Stimulated activated CD4-positive, alpha-beta T cell treated with anti-CD3 and anti-CD28 coated beads, Interleukin-1b, Interleukin-23, amount 100 ng/mL, for 24 hours (primary cell): ENCODE measurements at places on chromosomes 2 and 18.

DNA sequence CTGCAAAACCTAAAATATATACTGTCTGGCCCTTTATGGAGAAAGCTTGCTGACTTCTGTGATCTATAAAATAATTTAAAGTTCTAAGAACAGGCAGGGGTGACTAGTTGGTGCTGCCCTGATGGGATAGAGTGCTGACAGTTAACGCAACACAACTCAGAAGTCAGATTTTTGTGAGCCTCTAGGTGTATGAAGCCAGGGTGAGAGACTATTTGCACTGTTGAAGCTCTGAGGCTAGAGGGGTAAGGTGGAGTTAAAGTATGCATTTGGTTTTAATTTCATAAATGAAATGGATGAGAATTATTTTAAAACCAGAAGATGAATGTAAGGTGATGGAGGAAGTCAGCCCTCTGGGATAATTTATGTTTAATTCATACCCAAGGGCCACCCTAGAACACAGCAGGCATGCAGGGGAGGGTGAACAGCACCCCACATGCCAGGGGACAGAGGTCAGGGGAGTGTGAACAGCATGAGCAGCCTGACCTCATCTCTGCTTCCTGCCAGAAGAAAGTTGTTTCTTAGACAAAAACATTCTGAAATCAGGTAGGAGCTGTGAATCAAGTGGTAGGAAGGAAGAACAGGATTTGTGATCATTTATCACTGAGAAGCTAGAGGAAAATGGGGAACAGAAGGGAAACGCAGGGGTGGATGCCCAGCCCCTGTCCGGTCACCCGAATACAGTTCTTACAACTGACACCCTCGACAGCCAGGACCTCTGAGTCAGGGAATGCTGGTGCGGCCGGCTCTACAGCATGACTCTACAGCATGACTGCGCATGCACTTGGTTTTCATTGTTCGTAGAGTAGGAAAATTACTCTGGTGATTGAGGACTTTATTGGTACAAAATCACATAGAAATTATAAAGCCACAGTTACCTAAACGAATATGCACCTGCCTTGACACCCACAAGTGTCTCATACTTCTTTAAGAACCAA lies 93.1 kb downstream of the MBP start:
- no peak for DNase-seq

GRCh38 chr2:159592441-159592840 lies 23.9 kb downstream of the BAZ2B start:
- no peak for DNase-seq

DNA sequence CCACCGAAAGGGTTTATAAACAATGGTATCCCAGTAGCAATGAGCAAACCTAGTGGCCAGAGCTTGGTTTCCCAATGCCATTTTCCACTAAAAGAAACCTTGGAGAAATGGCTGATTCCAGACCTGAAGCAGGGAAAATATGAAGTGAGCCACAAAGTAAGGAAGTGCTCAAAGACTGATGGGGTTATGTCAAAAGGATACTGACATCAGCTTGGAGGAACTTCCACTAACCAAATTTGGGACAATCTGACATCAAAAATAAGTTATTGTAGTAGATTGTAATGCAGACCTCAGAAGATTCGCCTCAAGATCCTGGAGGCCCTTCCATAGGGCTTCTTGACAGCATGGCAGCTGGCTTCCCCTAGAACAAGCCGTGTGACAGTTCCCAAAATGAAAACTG lies 79.4 kb upstream of the SP3 start:
- no peak for DNase-seq

- no peak for DNase-seq
Observed at GRCh38 chr2:54212456-54212855, 43.6 kb downstream of the TSPYL6 start.

GRCh38 chr2:14750433-14750832 lies 117.9 kb downstream of the LRATD1 start:
- no peak for DNase-seq

GRCh38 chr2:162244541-162245031 lies 1.3 kb upstream of the FAP start:
- DNase-seq, result no peak

DNA sequence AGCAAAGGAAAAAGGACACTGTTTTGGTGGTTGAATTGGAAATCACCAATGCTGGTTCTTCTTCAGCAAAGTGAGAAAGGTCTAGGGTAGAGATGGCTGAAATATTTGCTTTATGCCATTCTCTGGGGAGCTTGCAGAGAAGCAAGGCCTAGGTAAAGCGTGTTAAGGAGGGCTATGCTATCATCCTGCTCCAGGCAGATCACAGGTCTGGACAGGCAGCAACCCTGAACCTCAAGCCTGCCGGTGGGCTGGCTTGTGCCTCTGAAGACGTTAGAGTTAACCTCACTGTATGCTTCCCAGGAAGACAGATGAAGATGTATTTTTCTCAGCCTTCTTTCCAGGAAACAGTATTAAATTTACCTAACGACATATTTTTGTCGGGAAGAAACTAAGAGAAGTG lies 138.5 kb upstream of the LYPD6 start:
- DNase-seq, result no peak

DNA sequence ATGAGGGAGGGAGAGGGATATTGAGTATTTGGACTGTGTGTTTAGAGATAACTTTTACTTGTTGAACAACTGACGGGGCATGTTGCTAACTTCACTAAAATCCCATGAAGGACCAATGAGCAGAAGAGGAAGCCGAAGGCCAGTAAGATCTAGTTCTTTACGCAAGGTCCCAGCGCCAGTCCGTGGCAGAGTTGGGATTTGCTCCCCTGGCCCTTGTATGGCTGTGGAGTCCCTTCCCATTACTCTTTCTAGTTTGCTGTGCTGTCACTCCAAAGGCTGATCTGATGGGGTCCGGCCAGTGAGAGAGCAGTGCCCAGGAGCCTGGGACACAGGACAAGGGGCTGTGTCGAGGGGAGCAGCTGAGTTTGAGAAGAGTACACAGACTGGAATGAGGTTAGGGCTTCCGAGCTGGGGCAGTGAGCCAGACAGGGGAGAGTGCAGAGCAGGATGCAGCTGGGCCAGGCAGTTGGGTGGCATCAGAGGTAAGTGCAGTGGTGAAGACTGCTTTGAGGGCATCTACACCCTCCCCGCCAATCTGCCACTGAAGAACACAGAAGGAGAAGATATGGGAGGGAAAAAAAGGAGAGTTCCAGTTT lies 692.9 kb upstream of the HS6ST1 start:
- no peak for DNase-seq

DNA sequence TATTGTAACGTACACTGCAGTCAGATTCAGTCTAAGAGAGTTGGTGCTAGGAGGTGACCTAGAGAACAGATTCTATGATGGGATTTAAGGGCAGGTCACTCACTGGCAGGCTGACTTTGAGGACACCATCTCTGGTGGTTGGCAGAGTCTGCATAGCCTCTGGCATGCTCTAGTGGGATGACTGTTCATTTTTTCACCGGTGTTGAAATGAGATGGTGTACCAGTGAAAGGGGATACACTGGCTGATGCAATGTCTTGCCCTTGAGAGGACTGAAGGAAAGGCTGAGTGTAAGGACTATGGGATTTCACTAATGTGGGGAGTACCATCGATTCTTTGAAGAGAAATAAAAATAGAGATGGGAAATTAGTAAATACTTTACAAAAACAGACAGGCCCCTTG lies 186.9 kb upstream of the PIEZO2 start:
- no peak for DNase-seq
